ENCODE measurements at places on chromosomes 5 and 9. TPM values are rescaled to one million over a fixed set of nuclear protein-coding genes. Genes with fewer than 3 reads are reported as not detected.

DNA sequence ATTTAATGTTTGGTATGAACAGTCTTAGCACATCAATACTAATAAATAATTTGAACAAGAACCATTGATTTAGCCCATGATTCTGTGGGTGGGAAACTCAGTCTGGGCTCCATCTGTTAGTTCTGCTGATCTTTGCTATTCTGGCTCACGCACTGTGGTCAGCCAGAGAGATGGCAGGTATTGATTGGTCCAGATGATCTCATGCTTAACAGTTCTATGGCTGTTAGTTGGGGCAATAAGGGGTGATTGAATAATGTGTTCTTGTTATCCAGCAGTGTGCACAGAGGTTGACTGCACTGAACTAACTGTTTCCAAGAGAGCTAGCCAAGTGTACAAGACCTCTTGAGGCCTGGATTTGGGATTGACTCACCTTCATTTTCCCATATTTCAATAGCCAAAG lies 824.3 kb downstream of the SEMA5A start:
- H3K4me1 ChIP-seq, result no peaks in the 10 kb centered on the region
- no peak overlapping the region for H3K27ac ChIP-seq
- no peak for DNase-seq
- H3K4me3 ChIP-seq, result no peak overlapping the region
- H3K36me3 ChIP-seq, result no peaks in the 10 kb centered on the region
- H3K27me3 ChIP-seq, result no peaks in the 10 kb centered on the region

DNA sequence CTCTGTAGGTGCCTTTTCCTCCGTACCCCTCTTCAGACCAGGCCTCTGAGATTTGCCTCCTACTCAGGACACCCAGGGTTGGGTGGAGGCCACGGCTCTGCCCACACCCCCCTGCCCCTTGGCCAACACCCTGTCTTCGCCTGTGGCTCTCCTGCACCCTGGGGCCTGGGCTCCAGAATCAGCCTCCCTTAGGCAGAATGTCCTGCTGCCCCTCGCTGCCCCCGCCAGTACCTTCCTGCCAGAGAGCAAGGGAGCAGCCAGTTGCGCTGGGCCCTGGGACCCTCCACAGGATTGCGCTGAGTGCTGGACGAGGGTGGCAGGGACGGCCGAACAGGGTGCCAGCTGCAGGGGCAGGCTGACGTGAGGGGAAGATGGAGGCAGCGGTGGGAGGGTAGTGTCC lies 53.5 kb downstream of the COL5A1 start:
- no peak overlapping the region for H3K27ac ChIP-seq
- no peak overlapping the region for H3K4me3 ChIP-seq
- H3K4me1 ChIP-seq, result peaks cover 14% of the 10 kb centered on the region
- no peak for DNase-seq
- peaks cover 28% of the 10 kb centered on the region for H3K36me3 ChIP-seq
- no peaks in the 10 kb centered on the region for H3K27me3 ChIP-seq

DNA sequence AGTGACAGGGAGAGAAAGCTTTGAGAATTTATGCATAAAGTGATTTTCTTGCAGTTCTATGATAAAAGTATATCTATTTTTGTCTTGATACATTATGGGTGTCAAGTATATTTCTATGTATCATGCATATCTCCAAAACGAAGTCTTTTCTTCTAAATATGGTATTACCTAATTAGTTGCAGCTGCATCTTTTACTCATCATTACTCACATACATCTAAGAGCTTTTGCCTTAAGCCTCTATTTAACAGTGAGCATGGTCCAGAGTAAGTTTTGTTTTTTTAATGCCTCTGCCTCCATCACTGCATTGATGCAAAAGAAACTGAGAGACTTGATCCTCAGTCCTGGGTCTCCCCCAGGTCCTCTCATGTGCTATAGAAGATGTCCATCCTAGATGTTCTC lies 40.0 kb upstream of the SMC5 start:
- no peak overlapping the region for H3K27ac ChIP-seq
- H3K36me3 ChIP-seq, result no peaks in the 10 kb centered on the region
- H3K27me3 ChIP-seq, result no peaks in the 10 kb centered on the region
- H3K4me1 ChIP-seq, result peaks cover 19% of the 10 kb centered on the region
- DNase-seq, result peak; percentile 85

- H3K4me1 ChIP-seq, result peaks cover 17% of the 10 kb centered on the region
- H3K27me3 ChIP-seq, result no peaks in the 10 kb centered on the region
- DNase-seq, result peak; percentile 77
- H3K4me3 ChIP-seq, result no peak overlapping the region
- peak overlapping the region; percentile 57 for H3K27ac ChIP-seq
Measured at GRCh38 chr9:120583958-120584369, 4.0 kb upstream of the CDK5RAP2 start.

The TMC1 gene
- 0.32 TPM for polyA plus RNA-seq

DNA sequence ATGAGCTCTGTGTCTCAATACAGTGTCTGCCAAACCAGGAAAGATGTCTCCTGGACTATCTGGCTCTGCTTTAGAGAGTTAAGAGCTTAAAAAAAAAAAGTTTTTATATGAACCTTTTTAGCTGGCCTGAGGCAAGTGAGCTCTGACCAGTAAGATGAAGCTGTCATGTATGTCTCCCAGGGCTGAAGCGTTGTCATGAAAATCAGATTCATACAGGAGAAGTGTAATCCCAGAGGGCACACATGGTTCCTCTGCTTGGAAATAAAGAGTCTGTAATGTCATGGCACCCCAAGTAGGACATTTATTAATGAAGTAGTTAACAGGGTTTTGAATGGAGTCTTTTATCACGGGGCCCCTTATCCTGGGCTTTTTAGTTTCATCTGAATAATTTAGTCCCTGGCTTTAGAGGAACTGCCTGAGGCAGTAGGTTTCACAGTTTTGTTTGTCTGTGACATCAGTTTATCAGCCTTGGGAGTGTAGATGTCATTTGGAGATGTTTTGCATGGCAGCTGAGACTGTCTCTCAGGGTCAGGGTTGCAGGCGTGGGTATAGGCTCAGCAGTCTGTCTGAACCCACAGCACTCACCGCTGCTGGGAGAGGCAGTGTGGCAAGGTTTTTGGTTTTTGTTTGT lies 223.3 kb downstream of the DIRAS2 start:
- H3K27me3 ChIP-seq, result no peaks in the 10 kb centered on the region
- no peak for DNase-seq
- no peaks in the 10 kb centered on the region for H3K36me3 ChIP-seq
- no peaks in the 10 kb centered on the region for H3K4me1 ChIP-seq
- H3K4me3 ChIP-seq, result no peak overlapping the region

GRCh38 chr5:160260881-160261815 lies 31.8 kb downstream of the FABP6 start:
- no peak for DNase-seq
- no peak overlapping the region for H3K27ac ChIP-seq
- peaks cover 9% of the 10 kb centered on the region for H3K27me3 ChIP-seq
- no peaks in the 10 kb centered on the region for H3K4me1 ChIP-seq

The STOML2 gene
- polyA plus RNA-seq, result 120 TPM

GRCh38 chr9:136257381-136258298 lies 12.0 kb upstream of the QSOX2 start:
- no peaks in the 10 kb centered on the region for H3K36me3 ChIP-seq
- no peaks in the 10 kb centered on the region for H3K27me3 ChIP-seq
- H3K27ac ChIP-seq, result no peak overlapping the region
- H3K4me1 ChIP-seq, result 0 out of 2 replicates have a peak, but pooled peaks cover 4% of the 10 kb centered on the region

The SLC6A3 gene
- polyA plus RNA-seq, result not detected

- no peak overlapping the region for H3K4me3 ChIP-seq
- no peaks in the 10 kb centered on the region for H3K4me1 ChIP-seq
- DNase-seq, result no peak
- no peak overlapping the region for H3K27ac ChIP-seq
- H3K36me3 ChIP-seq, result no peaks in the 10 kb centered on the region
Measured at GRCh38 chr5:60356745-60357144, 343.2 kb downstream of the DEPDC1B start.

GRCh38 chr5:40754381-40755092 lies 1.2 kb downstream of the TTC33 start:
- H3K27me3 ChIP-seq, result no peaks in the 10 kb centered on the region
- peak overlapping the region; percentile 78 for H3K27ac ChIP-seq
- 0 out of 2 replicates have a peak, but pooled peaks cover 6% of the 10 kb centered on the region for H3K36me3 ChIP-seq
- H3K4me1 ChIP-seq, result peaks cover 7% of the 10 kb centered on the region
- H3K4me3 ChIP-seq, result peak overlapping the region; percentile 89

DNA sequence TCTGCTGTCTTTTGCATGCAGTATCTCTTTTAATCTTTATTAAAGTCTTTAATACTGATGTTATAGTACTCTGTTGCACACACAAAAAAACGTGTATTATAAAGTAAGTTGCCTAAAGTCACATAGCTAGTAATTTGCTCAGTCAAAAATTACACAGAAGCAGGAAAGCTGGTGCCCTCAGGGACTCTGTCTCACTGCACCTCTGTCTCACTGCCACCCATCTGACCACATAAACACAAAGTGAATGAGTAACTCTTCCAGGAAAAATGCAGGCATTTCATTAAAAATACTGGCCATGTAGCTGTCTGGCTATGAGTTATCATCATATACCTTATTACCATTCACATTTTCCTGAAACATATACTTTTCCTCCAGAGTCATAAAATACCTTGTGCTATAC lies 591.7 kb downstream of the CSNK1G3 start:
- no peaks in the 10 kb centered on the region for H3K4me1 ChIP-seq
- H3K27me3 ChIP-seq, result no peaks in the 10 kb centered on the region
- no peaks in the 10 kb centered on the region for H3K36me3 ChIP-seq
- no peak overlapping the region for H3K27ac ChIP-seq
- peak; percentile 52 for DNase-seq
- H3K4me3 ChIP-seq, result no peak overlapping the region

The DEPDC1B gene
- 2.5 TPM for polyA plus RNA-seq

- DNase-seq, result peak; percentile 63
- no peak overlapping the region for H3K4me3 ChIP-seq
- H3K27ac ChIP-seq, result peak overlapping the region; percentile 70
- H3K36me3 ChIP-seq, result no peaks in the 10 kb centered on the region
Measured at GRCh38 chr5:38718771-38719391, 126.9 kb upstream of the OSMR start.

GRCh38 chr5:17180864-17181723 lies 36.3 kb upstream of the BASP1 start:
- H3K27me3 ChIP-seq, result no peaks in the 10 kb centered on the region
- peak; percentile 98 for DNase-seq
- H3K4me1 ChIP-seq, result peaks cover 50% of the 10 kb centered on the region
- H3K36me3 ChIP-seq, result no peaks in the 10 kb centered on the region

The ARID3C gene
- not detected for polyA plus RNA-seq

GRCh38 chr5:158484150-158484549 lies 615.6 kb downstream of the EBF1 start:
- DNase-seq, result peak; percentile 65
- no peaks in the 10 kb centered on the region for H3K36me3 ChIP-seq
- H3K4me1 ChIP-seq, result peaks cover 54% of the 10 kb centered on the region
- no peak overlapping the region for H3K4me3 ChIP-seq
- no peaks in the 10 kb centered on the region for H3K27me3 ChIP-seq

The HTR4 gene
- not detected for polyA plus RNA-seq

DNA sequence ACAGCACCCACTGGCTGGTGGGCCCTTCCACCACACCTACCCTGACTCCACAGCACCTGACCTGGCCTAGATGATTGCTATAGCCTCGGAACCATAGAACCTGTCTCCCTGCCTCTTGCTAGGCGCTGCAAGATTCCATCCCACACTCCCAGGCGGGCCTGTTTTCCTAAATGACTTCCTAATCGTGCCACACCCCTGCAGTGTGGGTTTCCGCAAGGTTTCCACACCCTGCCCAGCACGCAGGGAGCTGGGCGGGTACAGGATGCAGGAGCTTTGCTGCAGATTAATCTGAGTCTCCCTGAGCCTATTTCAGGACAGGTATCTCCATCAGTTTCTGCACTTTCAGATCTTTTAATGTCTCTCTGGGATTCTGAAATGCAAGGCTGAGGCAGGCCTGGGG lies 62.9 kb downstream of the SHB start:
- no peaks in the 10 kb centered on the region for H3K36me3 ChIP-seq
- peaks cover 24% of the 10 kb centered on the region for H3K4me1 ChIP-seq
- no peak overlapping the region for H3K27ac ChIP-seq
- no peak overlapping the region for H3K4me3 ChIP-seq
- no peaks in the 10 kb centered on the region for H3K27me3 ChIP-seq
- DNase-seq, result no peak

The INSL6 gene
- not detected for polyA plus RNA-seq

GRCh38 chr9:17928768-17929167 lies 349.9 kb downstream of the SH3GL2 start:
- H3K27ac ChIP-seq, result no peak overlapping the region
- no peak overlapping the region for H3K4me3 ChIP-seq
- 0 out of 2 replicates have a peak, but pooled peaks cover 3% of the 10 kb centered on the region for H3K27me3 ChIP-seq

The PIP5KL1 gene
- polyA plus RNA-seq, result 8.8 TPM

The ADAMTS2 gene
- polyA plus RNA-seq, result 62.0 TPM

- peaks cover 89% of the 10 kb centered on the region for H3K4me1 ChIP-seq
- H3K4me3 ChIP-seq, result no peak overlapping the region
- peak; percentile 78 for DNase-seq
- no peaks in the 10 kb centered on the region for H3K27me3 ChIP-seq
- H3K27ac ChIP-seq, result peak overlapping the region; percentile 98
- H3K36me3 ChIP-seq, result no peaks in the 10 kb centered on the region
Measured at GRCh38 chr9:35521708-35522107, 31.8 kb downstream of the RUSC2 start.

GRCh38 chr5:73641811-73642210 lies 15.8 kb downstream of the ARHGEF28 start:
- no peak for DNase-seq
- no peak overlapping the region for H3K27ac ChIP-seq
- H3K4me1 ChIP-seq, result peaks cover 38% of the 10 kb centered on the region
- H3K36me3 ChIP-seq, result no peaks in the 10 kb centered on the region
- no peak overlapping the region for H3K4me3 ChIP-seq

Measured in GM23248 (cell line).